Left lobe of liver (tissue), 2 donors: ENCODE measurements at places on chromosomes 5 and 9. TPM values are rescaled to one million over a fixed set of nuclear protein-coding genes. Genes with fewer than 3 reads are reported as not detected.

GRCh38 chr5:140555747-140556312, 1.4 kb downstream of the SRA1 start:
- DNase-seq = no peak

GRCh38 chr5:5649641-5650040, 227.2 kb downstream of the ICE1 start:
- DNase-seq = no peak

DNA sequence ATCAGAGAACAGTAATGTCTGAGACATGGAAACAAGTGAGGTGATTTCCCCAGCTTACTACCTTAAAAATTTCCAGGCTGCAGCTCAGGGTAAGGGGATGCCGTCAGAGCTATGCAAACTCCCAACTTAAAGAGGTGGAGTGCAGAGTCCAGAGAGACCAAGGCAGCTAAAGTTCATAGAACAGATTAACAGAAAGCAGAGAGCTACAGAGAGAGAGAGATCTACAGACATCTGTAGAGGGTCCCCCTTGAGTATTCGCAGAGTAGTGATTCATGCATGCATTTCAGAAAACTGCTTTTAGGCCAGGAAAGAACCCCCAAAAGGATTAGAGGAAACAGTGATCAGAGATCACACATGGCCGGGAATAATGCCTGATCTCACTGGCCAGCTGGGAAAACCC, 306.2 kb upstream of the PUM3 start:
- DNase-seq = no peak

DNA sequence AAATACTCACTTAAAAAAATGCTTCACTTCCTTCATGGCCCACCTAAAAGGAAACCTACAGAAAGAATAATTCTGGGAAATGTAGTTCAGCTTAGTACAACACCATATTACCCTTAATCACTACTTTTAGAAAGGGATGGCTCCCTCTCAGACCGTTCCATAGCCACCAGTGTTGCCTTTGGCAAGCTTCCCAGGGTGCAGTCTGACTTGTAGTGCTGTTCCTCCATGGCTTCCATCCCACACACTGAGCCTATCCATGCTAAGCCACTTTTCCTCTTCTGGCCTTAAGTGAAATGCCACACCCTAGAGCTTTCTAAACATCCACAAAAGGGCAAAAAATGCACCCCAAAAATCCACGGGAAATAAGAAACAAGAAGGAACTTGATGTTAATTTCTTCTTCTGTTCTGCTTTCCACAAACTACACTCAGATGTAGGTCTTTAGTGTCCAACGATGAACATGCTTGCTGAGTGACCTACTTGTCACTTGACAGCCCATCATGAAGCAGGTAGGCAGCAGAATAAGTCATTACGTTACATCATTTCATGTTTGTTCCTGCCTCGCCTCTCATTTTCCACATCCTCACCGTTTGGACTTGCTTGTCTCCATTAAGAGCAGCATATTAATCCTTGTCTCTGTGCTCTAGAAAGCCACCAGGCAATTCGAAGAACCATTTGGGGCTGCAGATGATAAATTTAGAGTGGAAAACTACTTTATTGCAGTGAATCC, 391.1 kb upstream of the GRAMD2B start:
- no peak for DNase-seq

GRCh38 chr9:14546693-14547092, 146.5 kb downstream of the ZDHHC21 start:
- no peak for DNase-seq

GRCh38 chr9:137759649-137760321, 117.8 kb upstream of the CACNA1B start:
- no peak for DNase-seq

GRCh38 chr9:124766815-124767554, 4.1 kb downstream of the NR6A1 start:
- DNase-seq = no peak

- DNase-seq = no peak
These were observed 24.3 kb downstream of the CD14 start for GRCh38 chr5:140608722-140609121.

DNA sequence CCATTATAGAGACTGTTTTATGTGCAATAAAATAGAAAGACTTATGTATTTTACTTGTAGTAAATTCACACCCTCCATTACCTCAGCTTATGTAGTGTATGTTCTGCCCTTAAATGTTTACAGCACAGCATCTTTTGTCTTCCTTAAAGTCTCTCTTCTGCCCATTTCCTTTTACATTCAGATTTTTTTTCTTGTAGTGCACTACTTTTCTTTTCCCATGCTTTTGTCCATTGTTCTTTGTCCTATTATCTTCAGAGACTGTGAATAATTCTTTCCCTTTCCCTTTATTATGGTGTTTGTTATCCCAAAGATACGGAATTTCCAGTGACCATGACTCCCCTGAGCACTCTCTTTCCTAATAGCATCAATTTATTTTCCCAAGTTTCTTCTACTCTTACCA, 66.1 kb upstream of the TYRP1 start:
- no peak for DNase-seq

- DNase-seq = peak; percentile 52
These were observed 57.3 kb upstream of the C6 start for GRCh38 chr5:41270423-41271251.

- DNase-seq = no peak
These were observed 18.4 kb upstream of the IQGAP2 start for GRCh38 chr5:76384705-76385104.

DNA sequence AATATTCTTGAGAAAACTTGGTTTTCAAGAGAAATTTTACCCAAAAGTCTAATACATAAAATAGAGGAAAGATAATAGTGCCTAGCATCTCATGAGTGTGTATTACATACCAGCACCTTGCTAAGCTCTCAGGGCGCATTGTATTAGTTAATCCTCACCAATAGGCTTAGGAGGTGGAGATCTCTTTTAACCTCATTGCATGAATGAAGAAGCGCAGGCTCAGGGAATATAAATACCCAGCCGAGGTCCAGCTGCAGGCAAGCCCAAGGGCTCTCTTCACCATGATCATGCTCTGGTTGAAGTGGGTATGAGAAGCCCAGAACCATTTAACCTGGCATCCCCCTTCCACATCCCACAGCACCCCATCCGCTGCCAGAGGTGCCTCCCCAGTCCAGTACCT, 46.0 kb downstream of the CAMK2A start:
- no peak for DNase-seq

DNA sequence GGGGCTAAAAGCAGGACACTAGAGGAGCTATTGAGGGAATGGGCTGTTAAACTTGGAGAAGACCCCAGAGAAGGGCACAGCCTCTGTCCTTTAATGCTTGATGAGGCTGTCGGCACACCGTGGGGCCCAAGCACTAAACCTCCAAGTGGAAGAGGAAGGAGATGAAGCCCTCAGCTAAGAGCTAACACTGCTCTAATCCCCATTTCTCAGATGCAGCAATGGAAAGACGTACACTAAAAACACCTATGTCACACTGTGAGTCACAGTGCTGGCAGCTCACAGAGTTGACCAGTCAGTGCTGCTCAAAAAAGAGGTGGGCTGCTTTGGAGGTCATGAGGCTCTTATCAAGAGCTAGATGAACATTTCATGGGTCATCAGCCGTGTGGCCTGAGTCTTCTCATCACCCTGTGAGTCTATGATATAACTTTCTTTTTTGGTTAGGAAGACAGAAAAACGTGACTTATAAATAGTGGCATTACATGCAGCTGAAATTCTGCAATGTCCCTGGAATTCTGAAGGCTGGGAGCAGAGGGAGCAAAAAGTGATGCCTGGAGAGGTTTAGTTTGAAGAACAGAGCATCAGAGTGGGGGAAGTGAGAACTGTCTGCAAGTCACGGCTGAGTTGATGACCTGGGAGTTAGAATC, 21.5 kb downstream of the TNFSF8 start:
- DNase-seq = no peak

GRCh38 chr9:123421186-123421585, 65.2 kb downstream of the CRB2 start:
- no peak for DNase-seq

LECT2 gene
- total RNA-seq = 6.5 TPM

PKN3 gene
- 7.6 TPM for total RNA-seq

DDX4 gene
- total RNA-seq = not detected

SLC4A9 gene
- total RNA-seq = 0.10 TPM
